Panc1 (cell line): ENCODE measurements at places on chromosomes 12 and 14.

DNA sequence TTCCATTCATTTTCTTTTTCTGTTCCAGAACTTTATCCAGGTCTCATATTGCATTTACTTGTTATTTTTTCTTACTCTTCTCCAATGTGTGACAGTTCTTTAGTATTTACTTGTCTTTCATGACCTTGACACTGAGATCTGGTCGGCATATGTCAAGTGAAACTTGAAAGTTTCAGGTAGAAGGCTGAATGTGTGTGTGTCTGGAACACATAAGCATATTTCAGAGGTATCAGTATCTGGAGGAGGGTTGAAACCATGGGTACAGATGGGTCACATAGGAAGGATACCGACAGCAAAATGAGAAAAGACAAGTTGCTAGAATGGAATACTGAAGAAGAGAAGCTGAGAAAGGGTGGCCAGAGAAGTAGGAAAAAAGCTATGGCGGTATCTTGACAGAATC is 22.5 kb upstream of the PTGDR start:
- DNase-seq = no peak

DNA sequence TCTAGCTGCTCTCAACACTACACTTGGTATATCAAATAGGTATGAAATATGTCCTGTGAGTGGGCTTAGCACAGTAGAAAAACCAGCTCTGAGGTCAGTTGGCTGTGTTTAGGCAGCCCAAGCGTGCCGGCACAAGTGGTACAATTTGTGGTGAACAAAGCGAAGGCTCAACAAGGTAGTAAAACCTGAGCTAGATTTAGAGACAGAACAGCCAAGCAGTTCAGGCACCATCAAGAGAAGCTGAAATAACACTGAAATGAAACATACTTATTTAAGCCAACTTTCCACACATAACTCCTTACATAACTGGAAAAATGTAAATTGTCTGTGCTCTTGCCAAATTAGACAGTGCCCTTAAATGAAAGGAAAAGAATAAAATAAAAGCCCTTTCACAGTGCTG is 596.8 kb upstream of the FBXO33 start:
- DNase-seq = no peak

DNA sequence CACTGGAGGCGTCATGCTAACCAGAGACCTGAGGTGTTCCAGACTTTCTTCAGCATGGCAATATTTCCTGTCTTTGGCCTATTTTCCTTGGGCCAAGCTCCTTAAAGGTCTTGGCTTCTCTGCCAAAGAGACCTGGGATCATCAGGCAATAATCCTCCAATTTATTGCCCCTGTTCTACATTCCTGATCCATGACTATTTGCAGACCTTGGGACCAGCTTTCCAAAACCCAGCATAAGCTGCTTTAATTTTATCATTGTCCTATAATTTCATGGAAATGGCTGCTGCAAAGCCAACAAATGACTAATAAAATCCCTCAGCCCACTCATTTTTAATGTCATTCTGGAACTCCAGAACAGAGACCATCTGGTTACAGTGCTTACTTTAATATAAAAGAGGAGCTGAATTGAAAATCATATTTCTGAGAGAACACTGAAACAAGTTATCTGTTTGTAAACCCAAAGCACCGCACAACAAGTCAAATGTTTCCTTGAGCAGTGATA is 166.9 kb upstream of the BTG1 start:
- no peak for DNase-seq

GRCh38 chr12:42104784-42105183 is 39.9 kb downstream of the GXYLT1 start:
- no peak for DNase-seq

DNA sequence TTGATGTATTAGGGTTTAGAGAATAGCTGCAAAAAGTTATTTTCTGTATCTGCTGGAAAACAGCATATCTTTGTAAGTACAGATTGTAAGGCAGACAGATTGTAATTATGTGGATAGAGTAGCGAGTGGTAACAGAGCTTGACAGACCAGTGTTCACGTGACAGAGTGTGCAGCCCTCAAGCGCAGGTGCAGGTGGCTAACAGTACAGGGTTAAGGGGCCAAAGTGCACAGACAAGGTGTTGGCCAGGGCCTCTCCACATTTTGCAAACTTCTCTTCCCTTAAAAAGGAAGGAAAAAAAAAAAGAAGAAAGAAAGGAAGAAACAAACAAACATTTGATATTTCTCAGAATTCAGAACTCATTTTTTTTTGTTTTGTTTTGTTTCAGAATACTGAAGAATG is 25.2 kb upstream of the KLHL42 start:
- DNase-seq = no peak

GRCh38 chr12:91565246-91565645 is 382.6 kb upstream of the DCN start:
- DNase-seq = no peak

DNA sequence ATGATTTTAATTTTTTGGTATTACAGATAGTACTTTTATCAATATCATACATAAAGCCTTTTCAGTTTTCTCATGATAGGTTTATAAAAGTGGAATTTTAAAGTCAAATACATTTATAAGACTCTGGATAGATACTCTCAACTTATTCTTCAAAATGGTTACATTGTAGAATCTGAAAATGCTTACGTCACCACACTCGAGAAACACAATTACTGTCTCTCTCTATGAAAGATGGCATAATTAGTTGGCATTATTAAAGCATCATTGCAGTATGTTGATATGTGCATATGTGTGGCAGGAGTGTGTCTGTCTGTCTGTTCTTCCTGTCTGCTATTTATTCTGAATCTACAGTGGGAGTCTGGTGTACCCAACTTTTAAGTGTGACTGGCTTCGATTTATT is 397.1 kb downstream of the SNAPC1 start:
- DNase-seq = no peak

DNA sequence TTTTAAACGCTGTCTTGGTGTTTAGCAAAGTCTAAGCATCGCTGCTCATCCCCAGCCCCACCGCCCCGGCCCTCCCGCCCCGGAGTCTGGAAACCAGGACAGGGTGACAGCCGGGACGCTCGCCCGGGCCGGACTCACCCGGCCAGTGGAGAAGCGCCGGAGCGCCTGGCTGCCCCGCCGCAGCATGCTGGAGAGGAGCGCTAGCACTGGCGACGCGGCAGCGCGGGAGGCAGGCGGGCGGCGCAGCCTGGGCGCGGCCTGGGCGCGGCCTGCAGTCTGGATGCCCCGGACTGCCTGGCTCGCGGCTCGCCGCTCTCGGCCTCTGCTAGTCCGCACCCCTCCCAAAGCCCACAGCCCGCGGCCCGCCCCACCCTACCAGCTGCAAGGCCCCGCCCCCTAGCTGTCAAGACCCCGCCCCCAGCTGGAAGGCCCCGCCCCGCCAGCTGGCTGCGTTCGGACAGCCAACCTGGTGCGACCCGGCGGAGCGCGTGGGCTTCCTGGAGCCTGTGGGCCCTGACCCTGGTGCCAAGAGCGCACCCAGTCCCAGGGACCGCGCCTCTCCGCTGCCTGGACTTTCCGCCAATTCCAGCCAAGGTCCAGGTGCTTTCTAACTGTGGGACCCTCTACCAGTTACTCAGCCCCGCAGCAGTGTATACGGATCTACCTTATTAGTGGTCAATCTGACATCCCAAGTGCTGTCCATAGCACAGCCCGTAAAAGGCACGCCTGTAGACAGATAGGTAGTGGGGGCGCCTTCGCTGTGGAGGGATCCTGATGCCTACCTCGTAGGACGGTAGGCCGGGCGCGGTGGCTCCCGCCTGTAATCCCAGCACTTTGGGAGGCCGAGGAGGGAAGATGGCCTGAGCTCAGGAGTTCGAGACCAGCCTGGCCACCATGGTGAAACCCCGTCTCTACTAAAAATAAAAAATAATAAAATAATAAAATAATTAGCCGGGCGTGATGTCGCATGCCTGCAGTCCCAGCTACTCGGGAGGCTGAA is at the start of gene ALDH1L2:
TSS of gene ALDH1L2 (minus strand) at position 208 of the 1,000 bp plus-strand sequence. CDS start at position 186, 22 bp downstream.
- DNase-seq = no peak

GRCh38 chr12:88310069-88310468 is 168.0 kb downstream of the TMTC3 start:
- no peak for DNase-seq

DNA sequence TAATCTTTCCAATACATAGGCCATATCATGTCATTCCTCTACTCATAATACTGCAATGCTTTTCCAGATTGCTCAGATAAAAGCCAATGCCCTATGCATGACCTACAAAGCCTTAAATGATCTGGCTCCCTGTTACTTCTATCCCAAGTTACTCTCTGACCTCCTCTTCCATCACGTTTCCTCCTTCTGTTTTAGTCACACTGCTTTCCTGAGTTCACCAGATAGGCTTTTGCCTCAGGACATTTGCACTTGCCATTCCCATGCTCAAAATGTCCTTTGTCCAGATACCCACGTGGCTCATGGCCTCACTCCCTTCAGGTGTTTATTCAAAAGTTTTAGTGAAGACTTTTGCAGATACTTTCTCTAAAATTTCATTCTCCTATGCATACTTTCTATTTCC is 138.7 kb upstream of the PRICKLE1 start:
- no peak for DNase-seq

GRCh38 chr14:96783043-96783914 is 13.9 kb upstream of the VRK1 start:
- DNase-seq = no peak

- DNase-seq = no peak
Observed at GRCh38 chr12:47801904-47802246, 17.8 kb downstream of the HDAC7 start.
